Natural killer cell (primary cell): ENCODE measurements at places on chromosomes 1 and 21. TPM values are rescaled to one million over a fixed set of nuclear protein-coding genes. Genes with fewer than 3 reads are reported as not detected.
A peak's percentile ranks its signal among the peaks of the same experiment; 100 is the strongest.

- H3K4me3 ChIP-seq = no peak overlapping the region
- peaks cover 6% of the 10 kb centered on the region for H3K36me3 ChIP-seq
- H3K27ac ChIP-seq = no peak overlapping the region
- no peak for DNase-seq
- H3K27me3 ChIP-seq = no peaks in the 10 kb centered on the region
- peaks cover 5% of the 10 kb centered on the region for H3K4me1 ChIP-seq
Observed at GRCh38 chr1:9891207-9891606, 18.9 kb downstream of the CTNNBIP1 start.

- no peak overlapping the region for H3K4me3 ChIP-seq
- H3K4me1 ChIP-seq = no peaks in the 10 kb centered on the region
- H3K36me3 ChIP-seq = no peaks in the 10 kb centered on the region
- H3K27ac ChIP-seq = no peak overlapping the region
- no peaks in the 10 kb centered on the region for H3K27me3 ChIP-seq
- no peak for DNase-seq
Observed at GRCh38 chr21:18725653-18726052, 322.1 kb upstream of the TMPRSS15 start.

DNA sequence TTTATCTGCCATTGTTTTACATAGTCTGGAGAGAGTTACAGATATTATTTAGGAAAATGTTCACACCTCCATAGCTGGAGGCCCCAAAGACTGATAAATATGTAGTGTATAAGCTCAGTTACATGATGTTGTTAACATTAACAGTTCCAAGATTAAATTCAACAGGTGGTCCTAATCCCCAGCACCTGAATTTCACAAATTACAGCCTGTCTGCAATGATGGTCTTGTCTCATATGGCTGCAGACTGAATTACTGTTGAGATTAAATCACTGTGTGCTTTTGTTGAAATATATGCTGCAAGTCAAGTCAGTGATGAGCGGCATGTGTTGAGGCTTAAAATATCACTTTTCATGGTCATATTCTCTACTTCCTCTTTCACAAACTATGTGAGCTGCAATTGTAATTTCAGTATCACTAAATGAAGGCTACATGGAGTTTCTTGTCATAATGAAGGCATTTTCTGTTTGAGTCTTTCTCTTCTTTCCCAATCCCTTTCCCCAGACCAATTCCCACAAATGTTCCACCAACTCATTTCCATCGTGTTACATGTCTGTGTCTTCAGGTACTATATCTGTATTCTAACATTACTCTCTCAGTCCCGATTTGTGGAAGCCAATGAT lies 4.2 kb downstream of the ST6GALNAC5 start:
- no peak for DNase-seq
- H3K27ac ChIP-seq = no peak overlapping the region
- H3K4me1 ChIP-seq = peaks cover 13% of the 10 kb centered on the region
- H3K36me3 ChIP-seq = no peaks in the 10 kb centered on the region
- peaks cover 22% of the 10 kb centered on the region for H3K27me3 ChIP-seq
- H3K4me3 ChIP-seq = no peak overlapping the region

- H3K4me1 ChIP-seq = no peaks in the 10 kb centered on the region
- H3K27ac ChIP-seq = no peak overlapping the region
- H3K27me3 ChIP-seq = no peaks in the 10 kb centered on the region
- no peak overlapping the region for H3K4me3 ChIP-seq
- DNase-seq = no peak
Observed at GRCh38 chr21:18529254-18529653, 125.7 kb upstream of the TMPRSS15 start.

DNA sequence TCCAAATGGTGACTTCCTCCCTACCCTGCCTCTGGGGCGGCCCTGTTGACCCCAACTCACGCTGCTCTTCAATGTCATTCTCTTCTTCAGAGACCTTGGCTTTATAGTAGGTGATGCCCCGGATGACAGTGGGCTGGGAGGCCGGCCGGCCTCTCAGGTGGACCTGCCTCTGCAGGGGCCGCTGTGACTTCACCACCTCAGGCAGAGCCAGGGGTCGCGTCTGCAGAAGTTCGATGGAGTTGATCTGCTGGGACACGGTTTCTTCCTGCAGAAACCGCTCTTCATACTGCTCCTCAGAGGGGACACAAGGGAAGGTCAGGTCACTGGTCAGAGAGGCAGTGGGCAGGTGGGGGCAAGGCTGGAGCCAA lies 23.6 kb downstream of the OLFML2B start:
- H3K36me3 ChIP-seq = no peaks in the 10 kb centered on the region
- no peaks in the 10 kb centered on the region for H3K4me1 ChIP-seq
- DNase-seq = no peak
- H3K4me3 ChIP-seq = no peak overlapping the region

GRCh38 chr1:61979729-61980128 lies 214.9 kb upstream of the L1TD1 start:
- H3K4me1 ChIP-seq = no peaks in the 10 kb centered on the region
- H3K36me3 ChIP-seq = no peaks in the 10 kb centered on the region
- H3K4me3 ChIP-seq = no peak overlapping the region
- no peak for DNase-seq
- H3K27ac ChIP-seq = no peak overlapping the region

DNA sequence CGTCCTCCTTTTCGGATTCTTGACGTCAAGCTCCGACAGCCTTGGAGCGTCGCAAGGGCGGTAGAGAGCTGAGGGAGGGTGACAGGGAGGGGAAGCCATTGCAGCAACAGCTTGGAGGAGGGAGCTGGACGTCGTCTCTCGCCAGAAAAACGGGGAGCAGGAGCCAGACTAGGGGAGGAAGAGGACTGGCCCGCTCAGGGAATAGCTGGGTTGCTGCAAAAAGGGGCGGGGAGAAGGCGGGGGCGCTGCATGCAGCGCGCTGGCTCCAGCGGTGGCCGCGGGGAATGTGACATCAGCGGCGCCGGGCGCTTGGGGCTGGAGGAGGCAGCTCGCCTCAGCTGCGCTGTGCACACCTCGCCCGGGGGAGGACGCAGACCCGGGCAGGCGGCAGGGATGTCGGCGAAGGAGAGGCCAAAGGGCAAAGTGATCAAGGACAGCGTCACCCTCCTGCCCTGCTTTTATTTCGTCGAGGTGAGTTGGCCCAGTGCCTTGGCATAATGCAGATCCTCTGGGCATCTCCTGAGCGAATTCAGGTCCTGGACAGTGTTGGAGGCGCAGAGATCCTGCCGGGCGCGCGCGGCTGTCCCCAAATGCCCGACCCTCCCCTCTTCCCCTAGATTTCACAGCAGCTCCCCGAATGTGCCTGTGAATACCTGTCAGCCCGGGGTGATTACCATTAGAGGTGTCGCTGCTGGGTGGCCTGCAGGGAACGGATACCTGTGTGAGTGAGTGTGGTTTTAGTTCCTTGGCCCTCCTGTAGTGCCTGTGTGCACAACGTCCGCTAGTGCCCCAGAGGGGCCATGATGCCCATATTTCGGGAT lies at the start of gene PLPPR4:
Gene PLPPR4 (plus strand): TSS at position 292 of the 821 bp plus-strand sequence. CDS start 102 bp downstream, at position 394.
- DNase-seq = no peak
- H3K27ac ChIP-seq = no peak within 1 kb of the TSS
- peaks cover 10% of the 10 kb centered on the region for H3K27me3 ChIP-seq
- no peaks in the 10 kb centered on the region for H3K4me1 ChIP-seq

- H3K4me1 ChIP-seq = peaks cover 4% of the 10 kb centered on the region
- H3K27ac ChIP-seq = no peak within 1 kb of the TSS
- no peaks in the 10 kb centered on the region for H3K36me3 ChIP-seq
- no peak for DNase-seq
Observed at GRCh38 chr1:206002871-206003801, at the start of gene RAB7B. RAB7B (minus strand) TSS chr1:206003395; CDS start chr1:205994135, 9,260 bp downstream.

- H3K27ac ChIP-seq = no peak overlapping the region
- DNase-seq = no peak
- peaks cover 49% of the 10 kb centered on the region for H3K4me1 ChIP-seq
- peaks cover 35% of the 10 kb centered on the region for H3K36me3 ChIP-seq
Observed at GRCh38 chr1:248850536-248851251, 8.2 kb downstream of the ZNF692 start.

DNA sequence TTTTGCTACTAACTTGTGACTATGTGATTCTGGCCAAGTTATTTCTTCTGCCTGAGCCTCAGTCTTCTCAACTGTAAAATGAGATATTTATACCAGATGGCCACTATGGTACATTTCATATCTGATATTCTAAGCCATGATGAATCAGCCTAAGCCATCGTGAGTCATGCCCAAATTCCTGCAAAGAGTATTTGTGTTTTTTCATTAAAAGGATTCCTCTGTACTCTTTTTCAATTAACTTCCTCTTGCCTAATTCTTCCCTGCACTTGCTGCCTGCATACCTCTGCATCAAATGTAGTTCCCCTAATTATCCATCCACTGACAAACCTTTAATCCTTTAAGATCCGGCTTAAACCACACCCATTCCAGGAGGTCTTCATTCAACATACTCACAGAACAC lies 575.1 kb upstream of the BEND5 start:
- H3K27me3 ChIP-seq = no peaks in the 10 kb centered on the region
- no peak overlapping the region for H3K27ac ChIP-seq
- H3K36me3 ChIP-seq = no peaks in the 10 kb centered on the region

DNA sequence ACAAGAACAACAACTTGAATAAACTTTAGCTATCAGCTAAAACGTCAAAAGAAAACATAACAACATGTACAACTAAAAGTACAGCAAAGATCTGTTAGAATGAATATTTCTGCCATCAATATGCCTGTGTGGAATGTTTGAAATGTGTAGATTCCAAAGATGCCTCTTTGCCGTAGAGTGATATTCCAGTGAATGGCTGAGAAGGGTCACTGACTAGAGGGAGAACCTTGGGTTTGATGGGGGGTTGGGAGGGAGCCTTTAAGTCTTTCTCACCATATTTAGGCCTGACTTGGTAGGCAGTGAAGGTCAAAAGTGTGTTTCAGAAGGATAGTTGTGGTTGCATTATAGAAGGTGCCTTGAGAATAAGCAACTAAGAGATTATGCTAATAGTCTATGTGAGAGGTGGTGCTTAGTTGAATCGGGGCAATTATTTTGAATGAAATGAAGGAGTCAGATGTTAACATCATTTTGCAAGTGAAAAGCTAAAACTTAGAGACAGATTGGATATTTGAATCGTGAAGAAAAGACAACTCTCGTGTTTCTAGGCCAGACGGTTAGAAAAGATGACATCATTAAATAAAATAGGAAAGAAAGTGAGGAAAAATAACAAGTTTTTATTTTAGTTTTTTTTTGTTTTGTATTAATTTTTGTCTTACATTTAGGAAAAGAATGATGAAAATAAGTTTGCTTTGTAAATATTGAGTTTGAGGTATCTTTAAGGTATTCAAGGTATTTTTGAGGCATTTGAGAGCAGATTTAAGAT lies 53.8 kb downstream of the PLA2G4A start:
- no peak overlapping the region for H3K4me3 ChIP-seq
- H3K27ac ChIP-seq = no peak overlapping the region
- H3K36me3 ChIP-seq = no peaks in the 10 kb centered on the region
- DNase-seq = no peak
- H3K4me1 ChIP-seq = no peaks in the 10 kb centered on the region
- H3K27me3 ChIP-seq = no peaks in the 10 kb centered on the region

DNA sequence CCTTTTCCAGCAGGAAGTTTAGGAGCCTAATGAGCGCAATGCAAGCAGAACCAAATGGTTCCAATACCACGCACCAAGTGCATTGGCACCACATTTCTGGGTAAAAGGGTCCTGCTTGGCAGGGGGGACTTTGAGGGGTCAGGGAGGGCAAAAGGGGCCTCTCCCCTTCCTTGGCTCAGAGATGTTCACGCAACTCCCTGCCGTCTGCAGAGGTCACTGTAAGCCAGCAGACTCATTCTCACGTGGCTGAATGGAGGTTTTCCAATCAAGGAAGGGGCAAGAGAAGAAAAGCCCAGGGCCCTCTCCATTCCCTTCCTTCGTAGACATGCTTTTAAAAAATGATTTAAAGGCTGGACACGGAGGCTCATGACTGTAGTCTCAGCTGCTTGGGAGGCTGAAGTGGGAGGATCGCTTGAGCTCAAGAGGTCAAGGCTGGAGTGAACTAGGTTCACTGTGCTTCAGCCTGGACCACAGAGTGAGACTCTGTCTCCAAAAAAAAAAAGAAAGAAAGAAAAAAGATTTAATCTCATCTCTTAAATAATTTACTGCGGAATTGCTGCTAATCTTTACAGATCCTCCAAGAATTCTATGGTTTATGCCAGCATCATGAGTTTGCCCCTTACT lies 80.3 kb downstream of the RUNX3 start:
- H3K4me1 ChIP-seq = peaks cover 43% of the 10 kb centered on the region
- H3K4me3 ChIP-seq = no peak overlapping the region
- H3K27me3 ChIP-seq = no peaks in the 10 kb centered on the region
- H3K36me3 ChIP-seq = no peaks in the 10 kb centered on the region

- DNase-seq = peak; percentile 36
- no peaks in the 10 kb centered on the region for H3K4me1 ChIP-seq
- no peak overlapping the region for H3K4me3 ChIP-seq
- no peaks in the 10 kb centered on the region for H3K36me3 ChIP-seq
Observed at GRCh38 chr1:242467556-242468145, 56.8 kb downstream of the PLD5 start.

- H3K4me1 ChIP-seq = no peaks in the 10 kb centered on the region
- H3K27ac ChIP-seq = no peak overlapping the region
- DNase-seq = no peak
- H3K36me3 ChIP-seq = no peaks in the 10 kb centered on the region
Observed at GRCh38 chr1:8512504-8512903, 194.6 kb downstream of the SLC45A1 start.

DNA sequence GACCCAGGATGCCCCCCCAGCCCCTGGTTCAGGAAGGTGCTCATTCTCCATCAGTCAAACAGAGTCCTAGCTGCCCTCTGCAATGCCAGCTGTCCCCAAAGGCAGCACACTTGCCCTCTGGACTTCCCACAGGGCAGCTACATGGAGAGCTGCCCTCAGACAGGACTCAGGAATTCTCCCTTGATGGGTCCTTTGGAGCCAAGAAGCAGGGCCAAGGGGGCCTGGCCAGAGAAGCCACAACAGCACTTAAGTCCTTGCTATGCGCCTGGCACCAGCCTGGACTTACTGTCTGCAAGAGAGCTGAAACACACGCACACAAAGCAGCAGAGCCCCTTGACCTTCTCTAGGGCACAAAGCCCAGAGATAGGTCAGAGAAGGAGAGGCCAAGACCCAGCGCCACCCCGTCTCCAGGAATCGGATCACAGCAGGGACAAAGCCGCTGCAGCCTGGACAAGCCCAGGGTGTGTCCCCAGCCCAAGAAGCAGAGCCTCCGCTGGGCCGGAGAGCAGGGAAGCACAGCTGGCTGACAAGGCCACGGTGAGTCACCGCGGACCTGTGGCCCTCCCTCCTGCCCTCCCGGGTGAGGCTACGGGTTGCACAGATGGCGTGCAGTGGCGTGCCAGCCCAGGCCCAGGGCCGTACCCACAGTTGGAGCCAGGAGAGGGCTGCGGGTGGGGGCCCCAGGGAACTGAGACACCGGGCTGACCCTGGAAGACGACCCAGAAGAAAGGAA lies 1.7 kb downstream of the WNT9A start:
- peaks cover 16% of the 10 kb centered on the region for H3K4me1 ChIP-seq
- H3K27ac ChIP-seq = no peak overlapping the region
- DNase-seq = peak; percentile 12
- no peaks in the 10 kb centered on the region for H3K36me3 ChIP-seq
- H3K4me3 ChIP-seq = no peak overlapping the region
- peaks cover 26% of the 10 kb centered on the region for H3K27me3 ChIP-seq

- DNase-seq = no peak
- no peaks in the 10 kb centered on the region for H3K27me3 ChIP-seq
- H3K36me3 ChIP-seq = no peaks in the 10 kb centered on the region
- no peak overlapping the region for H3K4me3 ChIP-seq
- no peak overlapping the region for H3K27ac ChIP-seq
- peaks cover 11% of the 10 kb centered on the region for H3K4me1 ChIP-seq
Observed at GRCh38 chr1:150192012-150192411, 42.3 kb downstream of the PLEKHO1 start.

The FAM131C gene
- not detected for total RNA-seq

The RSPO1 gene
- not detected for total RNA-seq

The CDC20 gene
- 2.4 TPM for total RNA-seq

The SUSD4 gene
- 1.1 TPM for total RNA-seq

The ADCY10 gene
- not detected for total RNA-seq

The WNT4 gene
- total RNA-seq = not detected

The GSTM4 gene
- total RNA-seq = 20.5 TPM

The APP gene
- total RNA-seq = 10.6 TPM

The LCE3E gene
- total RNA-seq = not detected

The RAD54L gene
- total RNA-seq = 2.3 TPM

The MAP3K7CL gene
- total RNA-seq = 16.3 TPM

The VSIG8 gene
- not detected for total RNA-seq
